HCT116 (cell line): ENCODE measurements at places on chromosomes 6 and 20. TPM values are rescaled to one million over a fixed set of nuclear protein-coding genes. Genes with fewer than 3 reads are reported as not detected.

- no peak overlapping the region for H3K27ac ChIP-seq
- no peaks in the 10 kb centered on the region for H3K4me1 ChIP-seq
- no peak for DNase-seq
- H3K27me3 ChIP-seq = no peaks in the 10 kb centered on the region
- H3K4me3 ChIP-seq = no peak overlapping the region
- no peaks in the 10 kb centered on the region for H3K36me3 ChIP-seq
Measured at GRCh38 chr20:61370841-61371303, 118.8 kb downstream of the CDH4 start.

DNA sequence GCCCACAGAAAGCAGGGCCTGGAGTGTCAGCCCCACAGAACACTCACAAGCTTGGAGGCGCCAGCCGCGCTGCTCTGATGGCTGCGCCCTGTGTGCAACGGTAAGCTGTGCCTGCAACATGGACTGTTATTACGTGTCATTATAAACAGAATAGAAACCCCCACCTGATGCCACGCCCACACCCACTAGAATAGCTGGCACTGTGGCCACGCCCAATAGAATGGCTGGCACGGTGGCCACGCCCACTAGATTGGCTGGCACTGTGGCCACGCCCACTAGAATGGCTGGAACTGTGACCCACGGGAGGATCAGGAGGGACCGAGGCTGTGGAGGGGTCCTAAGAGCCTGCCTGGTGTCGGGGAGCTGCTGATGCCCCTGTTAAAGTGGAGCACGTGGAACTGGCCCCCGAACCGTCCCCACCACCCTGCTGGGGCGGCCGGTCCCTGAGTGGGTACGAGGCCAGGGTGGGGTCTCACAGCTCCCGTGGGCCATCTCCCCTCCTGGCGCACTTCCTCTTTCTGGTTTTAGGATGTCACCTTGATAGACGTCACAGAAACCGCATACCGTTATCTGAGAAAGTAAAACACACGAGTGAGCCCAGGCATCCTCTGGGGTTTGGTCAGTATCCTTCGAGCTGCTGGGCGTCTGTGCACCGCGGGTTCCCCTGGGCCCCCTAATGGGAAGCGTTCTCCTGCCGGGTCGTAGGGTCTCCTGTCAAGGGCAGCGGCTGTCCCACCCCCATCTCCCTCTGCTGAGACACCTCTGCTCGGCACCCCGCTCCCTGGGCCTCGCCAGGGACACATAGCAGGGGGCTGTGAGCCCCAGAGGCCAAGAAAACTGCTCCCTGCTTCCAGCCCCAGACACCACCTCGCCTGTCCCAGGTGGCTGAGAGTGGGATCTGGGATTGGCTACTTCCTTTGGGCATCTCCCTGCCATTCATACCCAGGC, 25.4 kb downstream of the SLC17A9 start:
- peak; percentile 51 for DNase-seq
- H3K4me3 ChIP-seq = no peak overlapping the region
- H3K4me1 ChIP-seq = peaks cover 9% of the 10 kb centered on the region
- no peak overlapping the region for H3K27ac ChIP-seq
- H3K36me3 ChIP-seq = no peaks in the 10 kb centered on the region
- H3K27me3 ChIP-seq = no peaks in the 10 kb centered on the region

DNA sequence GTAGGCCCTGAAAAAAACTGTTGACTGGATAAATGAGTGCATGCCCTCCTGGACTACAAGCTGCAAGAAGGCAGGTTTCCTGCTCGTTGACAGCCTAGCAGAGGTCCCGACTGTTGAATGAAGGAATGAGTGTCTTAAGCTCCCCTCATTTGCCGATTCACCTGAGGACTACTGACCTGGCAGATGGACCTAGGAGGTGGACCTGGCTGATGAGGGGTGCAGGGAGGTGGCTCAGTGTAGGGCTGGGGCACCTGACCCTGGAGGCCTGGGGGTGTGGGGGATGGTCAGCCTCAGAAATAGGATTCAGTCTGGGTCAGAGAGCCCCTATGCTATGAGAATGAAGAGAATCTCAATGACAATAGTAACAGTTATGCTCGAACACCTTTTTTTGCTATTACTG, 11.6 kb upstream of the TFAP2C start:
- H3K36me3 ChIP-seq = no peaks in the 10 kb centered on the region
- H3K27me3 ChIP-seq = no peaks in the 10 kb centered on the region
- H3K4me1 ChIP-seq = peaks cover 5% of the 10 kb centered on the region; the same call in 1 of the 2 replicates

DNA sequence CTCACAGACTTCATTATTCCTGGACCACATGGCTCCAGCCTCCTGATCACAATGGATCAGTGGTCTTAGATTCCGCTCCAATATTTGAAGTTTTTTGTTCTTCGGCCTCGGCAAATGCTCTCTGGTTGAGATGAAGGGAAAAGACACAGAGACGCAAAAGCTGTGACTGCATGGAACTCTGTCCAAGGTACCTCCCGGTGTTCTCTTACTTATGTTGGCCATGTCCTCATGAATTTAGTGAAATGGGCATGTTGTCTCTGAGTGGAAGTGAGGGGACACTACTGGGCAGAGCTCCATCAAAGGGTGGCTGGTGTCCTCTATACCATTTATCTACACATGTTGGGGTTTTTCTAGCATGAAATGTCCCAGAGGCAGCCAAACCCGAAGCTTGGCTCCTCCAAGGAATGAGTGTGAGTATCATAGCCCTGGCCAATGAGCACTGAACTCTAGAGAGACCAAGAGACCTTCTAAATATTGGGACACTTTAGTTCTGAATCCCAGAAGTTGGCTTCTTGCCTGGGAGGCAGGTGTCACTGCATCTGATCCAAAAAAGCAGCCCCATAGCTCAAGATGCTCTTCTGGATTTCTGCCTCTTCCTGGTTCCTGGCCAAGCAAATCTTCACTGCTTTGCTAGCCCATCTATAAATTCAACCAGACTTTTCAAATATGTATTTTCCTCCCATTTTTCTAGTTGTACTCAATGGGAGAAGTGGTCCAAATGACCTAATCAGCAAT, 34.1 kb downstream of the HLA-G start:
- no peak overlapping the region for H3K27ac ChIP-seq
- no peaks in the 10 kb centered on the region for H3K36me3 ChIP-seq
- H3K4me3 ChIP-seq = no peak overlapping the region

- H3K27me3 ChIP-seq = no peaks in the 10 kb centered on the region
- H3K36me3 ChIP-seq = no peaks in the 10 kb centered on the region
- DNase-seq = no peak
- H3K27ac ChIP-seq = no peak overlapping the region
- H3K4me3 ChIP-seq = no peak overlapping the region
- H3K4me1 ChIP-seq = no peaks in the 10 kb centered on the region
Measured at GRCh38 chr6:162785632-162786242, 58.0 kb downstream of the PACRG start.

- H3K36me3 ChIP-seq = no peaks in the 10 kb centered on the region
- no peak for DNase-seq
- H3K27me3 ChIP-seq = no peaks in the 10 kb centered on the region
- no peaks in the 10 kb centered on the region for H3K4me1 ChIP-seq
Measured at GRCh38 chr6:133447924-133448323, 206.8 kb downstream of the EYA4 start.

DNA sequence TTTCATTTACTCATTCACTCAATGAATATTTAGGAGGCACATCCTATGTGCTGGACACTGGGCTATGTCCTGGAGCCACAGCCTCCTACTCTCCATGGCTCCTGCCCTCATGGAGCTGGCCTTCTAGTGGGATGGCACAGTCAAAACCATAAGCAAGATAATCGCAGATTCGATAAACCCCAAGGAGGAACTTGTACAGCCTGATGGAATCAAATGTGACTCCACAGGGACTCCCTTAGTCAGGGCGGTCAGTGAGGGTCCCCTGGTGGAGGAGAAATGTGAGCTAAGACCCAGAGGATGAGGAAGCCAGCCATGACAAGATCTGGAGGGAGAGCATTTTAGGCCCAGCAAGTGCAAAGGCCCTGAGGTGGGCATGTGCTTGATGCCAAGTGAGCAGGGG, 211.9 kb downstream of the PREX1 start:
- no peak overlapping the region for H3K27ac ChIP-seq
- H3K4me3 ChIP-seq = no peak overlapping the region
- H3K36me3 ChIP-seq = no peaks in the 10 kb centered on the region
- peaks cover 2% of the 10 kb centered on the region; the same call in 1 of the 2 replicates for H3K4me1 ChIP-seq

- peaks cover 9% of the 10 kb centered on the region; the same call in 1 of the 2 replicates for H3K27me3 ChIP-seq
- no peaks in the 10 kb centered on the region for H3K36me3 ChIP-seq
- 0 out of 2 replicates have a peak, but pooled peaks cover 3% of the 10 kb centered on the region for H3K4me1 ChIP-seq
- DNase-seq = no peak
- no peak overlapping the region for H3K4me3 ChIP-seq
Measured at GRCh38 chr20:17300113-17300512, 73.3 kb downstream of the PCSK2 start.

GRCh38 chr6:105005451-105005850, 48.5 kb downstream of the LIN28B start:
- no peak for DNase-seq
- no peak overlapping the region for H3K4me3 ChIP-seq
- H3K27ac ChIP-seq = no peak overlapping the region
- no peaks in the 10 kb centered on the region for H3K27me3 ChIP-seq
- H3K4me1 ChIP-seq = no peaks in the 10 kb centered on the region
- H3K36me3 ChIP-seq = no peaks in the 10 kb centered on the region

DNA sequence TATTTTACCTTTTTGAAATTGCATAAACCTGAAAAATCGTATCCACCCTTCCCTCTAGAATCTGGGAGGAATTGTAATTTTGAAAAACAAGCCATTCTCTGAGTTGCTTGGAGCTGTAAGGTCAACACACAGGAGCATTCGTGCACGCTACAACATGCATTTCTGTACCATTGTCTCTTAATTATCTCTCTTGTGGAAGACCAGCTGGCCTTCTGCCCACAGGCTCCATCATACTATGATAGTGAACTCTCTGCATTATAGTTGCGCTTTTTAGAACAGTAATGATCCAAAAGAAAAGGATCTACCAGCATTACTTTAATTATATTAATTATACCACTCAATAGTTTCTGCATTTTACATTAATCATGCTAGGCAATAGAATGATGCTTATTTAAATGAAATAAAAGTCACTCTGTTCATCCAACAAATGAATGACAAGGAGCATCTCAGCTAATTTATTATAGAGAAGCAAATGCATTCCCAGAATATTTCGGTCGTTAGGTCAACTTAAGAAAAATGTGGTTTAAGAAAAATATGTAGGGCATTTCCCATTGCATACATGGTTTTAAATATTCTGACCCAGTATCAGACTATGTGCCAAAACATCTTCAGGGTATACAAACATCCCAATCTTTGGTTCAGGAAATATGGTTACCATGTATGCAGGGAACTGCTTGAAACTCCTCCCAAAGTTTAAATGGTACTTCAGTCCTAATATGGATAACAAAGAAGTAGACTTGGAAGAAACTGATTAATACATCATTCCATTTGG, 263.5 kb downstream of the TFAP2A start:
- no peaks in the 10 kb centered on the region for H3K4me1 ChIP-seq
- H3K36me3 ChIP-seq = no peaks in the 10 kb centered on the region
- no peak overlapping the region for H3K4me3 ChIP-seq
- DNase-seq = no peak
- H3K27me3 ChIP-seq = no peaks in the 10 kb centered on the region

- no peaks in the 10 kb centered on the region for H3K27me3 ChIP-seq
- H3K36me3 ChIP-seq = no peaks in the 10 kb centered on the region
- no peak overlapping the region for H3K4me3 ChIP-seq
- DNase-seq = no peak
Measured at GRCh38 chr6:3458706-3459421, 2.0 kb upstream of the SLC22A23 start.

GRCh38 chr6:126824226-126824625, 294.2 kb upstream of the RSPO3 start:
- H3K27ac ChIP-seq = no peak overlapping the region
- no peaks in the 10 kb centered on the region for H3K36me3 ChIP-seq
- no peak for DNase-seq

DNA sequence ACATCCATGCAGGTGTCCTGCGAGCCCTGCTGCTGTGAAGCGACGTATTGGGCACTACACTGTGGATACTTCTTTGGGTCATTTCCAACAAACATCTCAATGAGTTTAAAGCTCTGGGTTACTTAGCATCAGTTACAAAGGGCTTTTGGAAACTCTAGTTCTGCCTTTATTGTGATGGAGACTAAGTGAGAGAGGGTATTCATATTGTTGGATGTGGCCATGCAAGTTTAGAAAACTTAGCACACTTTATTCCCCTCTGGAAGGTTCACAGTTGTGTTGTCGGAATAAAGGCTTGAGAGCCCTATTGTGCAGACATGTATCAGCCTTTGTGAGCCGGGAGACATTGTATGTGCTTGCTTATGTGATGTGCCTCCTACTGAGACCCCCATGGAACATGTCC, 22.1 kb downstream of the DUSP22 start:
- no peak for DNase-seq
- H3K4me1 ChIP-seq = no peaks in the 10 kb centered on the region
- H3K27ac ChIP-seq = no peak overlapping the region
- H3K36me3 ChIP-seq = no peaks in the 10 kb centered on the region
- H3K27me3 ChIP-seq = no peaks in the 10 kb centered on the region

- DNase-seq = no peak
- H3K4me1 ChIP-seq = no peaks in the 10 kb centered on the region
- no peaks in the 10 kb centered on the region for H3K36me3 ChIP-seq
- no peak overlapping the region for H3K4me3 ChIP-seq
Measured at GRCh38 chr20:43304598-43304997, 114.9 kb upstream of the PTPRT start.

ID4 gene
- 0.10 TPM for total RNA-seq

SLC2A10 gene
- 0.05 TPM for total RNA-seq

AIF1 gene
- not detected for total RNA-seq

C20orf141 gene
- not detected for total RNA-seq

CALHM6 gene
- not detected for total RNA-seq

CDYL gene
- total RNA-seq = 42.6 TPM
